HS-27A (cell line): ENCODE measurements at places on chromosomes 7 and 10.

DNA sequence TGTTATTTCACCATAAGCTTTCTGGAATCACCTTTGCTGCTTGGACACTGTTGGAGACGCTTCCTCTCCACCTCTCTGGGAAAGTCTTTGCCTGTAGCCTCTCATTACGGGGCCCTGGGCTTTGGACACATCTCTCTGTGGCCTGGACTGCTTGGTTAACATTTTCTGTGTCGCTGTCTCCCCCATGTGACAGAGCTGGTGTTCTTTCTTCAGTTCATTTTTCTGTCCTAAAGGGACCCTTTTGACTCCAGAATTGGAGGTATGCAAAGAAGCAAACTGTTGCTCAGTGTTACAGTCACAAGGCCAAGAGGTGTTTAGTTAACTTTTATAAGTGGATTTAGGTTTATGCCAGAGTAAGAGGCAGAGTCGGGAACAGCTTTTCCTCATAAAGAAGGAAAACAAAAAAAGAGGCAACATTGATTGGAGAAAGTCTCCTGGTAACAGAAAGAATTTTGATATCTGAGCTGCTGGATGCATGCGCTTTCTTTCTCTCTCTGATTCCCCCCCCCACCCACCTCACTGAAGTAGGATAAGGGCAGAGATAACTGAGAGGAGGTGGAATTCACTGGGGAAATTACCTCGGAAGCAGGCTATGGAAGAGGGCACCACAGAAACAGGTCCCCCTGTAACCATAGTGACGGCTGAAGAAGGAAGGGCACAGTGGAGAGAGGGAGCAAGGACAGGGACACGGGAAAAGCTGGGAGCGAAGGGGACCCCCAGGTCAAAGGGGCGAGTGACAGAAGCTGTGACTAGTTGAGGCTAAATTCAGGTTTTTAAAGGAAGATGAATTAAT is 57.8 kb downstream of the LGI1 start:
- DNase-seq: no peak

DNA sequence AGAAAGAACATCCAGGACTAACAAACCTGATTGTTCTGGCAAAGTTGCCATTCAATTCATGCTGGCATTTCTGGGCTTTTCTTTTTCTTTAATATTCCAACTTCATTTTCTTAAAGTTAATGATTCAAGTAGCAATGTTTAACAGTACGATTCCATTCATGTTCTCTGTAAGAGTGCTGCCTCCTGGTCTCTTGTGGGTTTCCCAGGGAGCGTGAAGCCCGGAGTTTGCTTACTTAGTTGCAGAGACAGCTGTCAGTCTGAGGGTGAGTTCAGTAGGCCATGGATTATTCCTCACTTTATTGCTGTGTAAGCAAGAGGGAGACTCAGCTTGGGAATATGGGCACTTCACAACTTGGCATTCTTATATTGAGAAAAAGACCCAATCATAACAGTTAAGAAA is 142.2 kb downstream of the TWIST1 start:
- no peak for DNase-seq

DNA sequence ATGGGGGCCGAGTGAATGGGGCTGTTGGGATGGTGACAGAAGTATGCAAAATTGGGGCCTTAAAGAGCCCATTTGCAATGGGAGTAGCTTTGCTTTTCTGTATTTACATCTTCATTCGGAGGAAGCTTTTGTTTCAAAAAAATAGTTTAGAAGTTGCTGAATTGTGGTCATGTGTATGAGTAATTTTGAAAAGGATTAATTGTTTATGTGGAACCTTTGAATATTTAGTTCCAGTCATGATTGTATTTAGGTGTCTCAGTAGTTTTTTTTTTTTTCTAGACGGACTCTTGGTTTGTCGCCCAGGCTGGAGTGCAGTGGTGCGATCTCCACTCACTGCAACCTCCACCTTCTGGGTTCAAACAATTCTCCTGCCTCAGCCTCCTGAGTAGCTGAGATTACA is 37.2 kb downstream of the RBM33 start:
- no peak for DNase-seq

- DNase-seq: no peak
Measured at GRCh38 chr7:114864278-114864677, 57.6 kb upstream of the MDFIC start.

- peak; percentile 83 for DNase-seq
Measured at GRCh38 chr10:90319188-90319914, 538.5 kb downstream of the HTR7 start.

DNA sequence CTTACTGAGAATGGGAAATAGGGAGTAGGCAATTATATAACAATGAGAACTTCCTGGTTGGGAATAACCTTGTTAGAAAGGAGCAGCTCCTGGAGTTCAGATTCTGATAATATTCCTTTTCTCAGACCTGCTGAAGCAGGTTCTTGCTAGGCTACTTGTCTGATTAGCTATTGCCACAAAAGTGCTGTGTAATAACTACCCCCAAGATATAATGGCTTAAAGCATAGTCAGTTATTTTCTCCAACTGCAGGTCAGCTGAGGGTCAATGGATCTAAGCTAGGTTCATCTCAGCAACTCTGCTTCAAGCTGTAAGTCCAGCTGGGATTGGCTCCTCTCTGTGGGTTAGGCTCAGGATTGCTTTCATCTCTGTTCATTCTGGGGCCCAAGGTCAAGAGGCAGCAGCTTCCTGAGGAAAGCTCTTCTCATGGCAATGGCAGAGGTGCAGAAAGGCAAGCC is 9.4 kb upstream of the CNOT4 start:
- no peak for DNase-seq

DNA sequence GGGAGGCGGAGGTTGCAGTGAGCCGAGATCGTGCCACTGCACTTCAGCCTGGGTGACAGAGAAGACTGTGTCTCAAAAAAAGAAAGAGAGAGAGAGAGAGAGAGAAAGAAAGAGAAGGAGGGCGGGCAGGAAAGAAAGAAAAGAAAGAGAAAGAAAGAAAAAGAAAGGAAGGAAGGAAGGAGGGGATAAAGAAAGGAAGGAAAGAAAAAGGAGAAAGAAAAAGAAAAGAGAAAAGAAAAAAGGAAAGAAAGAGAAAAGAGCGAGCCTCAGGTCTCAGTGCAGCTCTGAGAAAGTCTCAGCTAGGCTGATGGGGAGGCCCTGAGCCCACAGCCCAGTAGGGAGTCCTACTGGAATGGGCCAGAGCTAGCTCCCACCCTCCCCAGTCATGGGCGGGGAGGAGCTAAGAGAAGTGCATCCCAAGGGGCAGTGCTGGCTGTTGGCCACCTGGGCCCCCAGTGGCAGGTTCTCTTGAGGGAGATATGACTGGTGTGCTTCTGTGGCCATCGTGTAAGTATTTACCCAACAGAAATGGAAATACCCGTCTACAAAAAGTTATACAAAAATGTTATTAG is 69.3 kb downstream of the ABRAXAS2 start:
- DNase-seq: no peak

- no peak for DNase-seq
Measured at GRCh38 chr7:11274074-11274473, 300.4 kb downstream of the PHF14 start.

DNA sequence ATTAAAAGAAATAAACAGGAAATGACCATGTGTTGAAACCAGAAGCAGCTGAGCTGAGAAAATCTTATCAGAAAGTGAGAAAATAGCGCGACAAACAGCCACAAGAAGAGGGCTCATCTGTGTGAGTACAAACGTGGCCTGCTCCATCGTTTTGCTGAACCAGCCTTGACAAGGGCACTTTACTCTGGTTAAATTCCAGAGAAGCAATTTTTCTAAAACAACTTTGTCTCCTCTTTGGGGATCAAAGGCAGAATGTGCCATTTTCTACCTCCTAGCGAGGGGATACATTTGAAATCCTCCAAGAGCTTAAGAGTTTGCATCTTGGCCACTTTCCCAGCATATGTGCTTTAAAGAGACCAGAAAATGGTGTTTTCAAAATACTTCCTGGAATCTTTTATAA is 51.3 kb upstream of the VIPR2 start:
- DNase-seq: no peak

GRCh38 chr7:138849701-138850100 is 51.7 kb upstream of the ATP6V0A4 start:
- DNase-seq: no peak

- no peak for DNase-seq
Measured at GRCh38 chr7:37224746-37225145, 223.9 kb downstream of the ELMO1 start.
